ENCODE measurements at places on chromosomes 12 and 14.

DNA sequence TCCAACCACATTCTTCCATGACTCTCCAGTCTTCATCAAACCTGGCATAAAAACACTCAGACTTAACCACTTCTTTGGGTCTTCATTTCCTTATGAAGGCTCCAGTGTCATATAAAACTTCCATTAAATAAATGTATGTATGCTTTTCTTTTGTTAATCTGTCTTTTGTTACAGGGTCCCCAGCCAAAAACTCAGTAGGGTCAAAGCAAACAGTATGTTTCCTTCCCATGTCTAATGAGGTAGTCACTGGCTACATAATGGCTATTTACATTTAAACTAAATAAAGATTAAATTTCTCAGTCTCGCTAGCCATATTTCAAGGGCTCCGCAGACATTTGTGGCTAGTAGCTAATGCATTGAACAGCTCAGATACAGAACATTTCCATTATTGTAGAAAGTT lies 40.1 kb upstream of the STAB2 start:
- DNase-seq = no peak

- no peak for DNase-seq
Measured at GRCh38 chr12:63919756-63920155, 75.3 kb downstream of the SRGAP1 start.

DNA sequence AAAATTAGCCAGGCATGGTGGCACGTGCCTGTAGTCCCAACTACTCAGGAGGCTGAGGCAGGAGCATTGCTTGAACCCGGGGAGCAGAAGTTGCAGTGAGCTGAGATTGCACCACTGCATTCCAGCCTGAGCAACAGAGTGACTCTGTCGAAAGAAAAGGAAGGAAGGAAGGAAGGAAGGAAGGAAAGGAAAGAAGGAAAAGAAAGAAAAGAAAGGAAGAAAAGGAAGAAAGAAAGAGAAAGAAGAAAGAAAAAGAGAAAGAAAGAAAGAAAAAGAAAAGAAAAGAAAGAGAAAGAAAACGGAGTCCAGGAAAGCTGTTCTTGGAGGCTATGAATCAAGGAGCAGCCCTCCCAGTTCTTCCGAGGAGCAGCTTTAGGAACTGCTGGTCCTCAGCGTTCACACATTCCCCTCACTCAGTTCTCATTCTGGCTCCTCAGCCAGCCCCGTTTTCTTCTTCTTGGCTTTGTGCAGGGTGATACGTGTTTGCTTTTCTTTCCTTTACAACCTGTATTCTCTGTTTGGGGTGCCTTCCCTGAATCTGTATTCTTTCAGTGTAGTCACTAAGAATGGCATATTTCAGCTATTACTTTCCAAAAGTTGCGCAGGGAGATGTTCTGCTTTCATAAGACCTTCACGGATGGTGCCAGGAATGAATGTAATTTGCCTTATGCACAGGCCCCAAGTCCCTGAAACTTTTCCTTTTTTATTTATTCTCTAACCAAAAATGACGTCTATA lies 12.2 kb downstream of the FBXL14 start:
- DNase-seq = no peak

DNA sequence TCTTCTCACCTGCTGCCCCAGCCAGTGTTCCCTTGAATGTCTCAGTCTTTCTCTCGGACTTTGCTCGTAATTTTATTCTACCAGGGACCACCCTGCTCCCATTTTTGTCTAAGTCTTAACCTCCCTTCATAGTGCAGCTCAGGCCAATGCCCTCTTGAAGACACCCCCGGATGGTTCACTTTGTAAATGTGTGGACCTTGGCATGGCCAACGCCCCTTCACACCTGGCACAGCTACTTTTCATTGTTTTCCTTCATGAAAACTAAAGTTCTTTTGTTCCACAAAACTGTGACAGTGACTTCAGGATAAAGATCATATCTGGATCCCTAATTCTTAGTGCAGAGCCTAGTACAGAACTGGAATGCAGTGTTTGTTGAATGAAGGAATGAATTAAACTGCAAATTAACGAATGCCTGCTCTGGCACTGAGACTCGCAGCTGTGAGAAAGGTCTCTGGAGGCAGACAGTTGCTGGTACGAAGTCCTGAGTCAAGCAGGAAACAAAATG lies 3.5 kb upstream of the RNASE4 start:
- DNase-seq = no peak

- DNase-seq = no peak
Measured at GRCh38 chr14:67514650-67515385, 18.3 kb upstream of the PLEKHH1 start.

DNA sequence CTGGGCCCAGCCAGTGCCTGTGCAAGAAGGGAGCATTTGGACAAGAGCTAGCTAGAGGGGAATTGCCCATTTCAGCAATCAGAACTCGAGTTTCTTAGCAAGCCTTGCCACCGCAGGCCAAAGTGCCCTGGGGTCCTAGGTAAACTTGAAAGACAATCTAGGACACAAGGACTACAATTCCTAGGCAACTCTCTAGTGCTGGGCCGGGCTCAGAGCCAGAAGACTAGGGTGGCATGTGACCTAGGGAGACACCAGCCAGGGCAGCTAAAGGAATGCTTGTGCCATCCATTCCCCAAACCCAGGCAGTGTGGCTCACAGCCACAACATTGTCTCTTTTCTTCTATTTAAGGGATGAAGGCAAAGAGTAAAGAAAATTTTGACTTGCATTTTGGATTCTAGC lies 205.0 kb downstream of the BMP4 start:
- no peak for DNase-seq

DNA sequence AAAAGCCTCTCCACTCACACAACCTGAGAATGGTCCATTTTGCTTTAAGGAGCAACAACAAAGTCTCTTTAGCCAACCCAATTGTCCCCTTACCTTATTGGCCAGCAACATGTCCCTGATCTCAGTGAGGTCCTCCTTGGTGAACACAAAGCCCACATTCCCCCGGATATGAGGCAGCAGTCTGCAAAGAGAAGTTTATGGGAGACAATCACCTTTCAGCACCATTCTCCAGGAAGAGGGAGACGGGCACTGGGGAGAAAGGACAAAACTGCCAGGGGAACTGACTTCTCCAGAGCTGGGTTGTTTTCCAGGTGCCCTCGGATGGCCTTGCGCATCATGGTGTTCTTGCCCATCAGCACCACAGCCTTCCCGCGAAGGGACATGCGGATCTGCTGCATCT lies 1.9 kb downstream of the RPLP0 start:
- DNase-seq = no peak

DNA sequence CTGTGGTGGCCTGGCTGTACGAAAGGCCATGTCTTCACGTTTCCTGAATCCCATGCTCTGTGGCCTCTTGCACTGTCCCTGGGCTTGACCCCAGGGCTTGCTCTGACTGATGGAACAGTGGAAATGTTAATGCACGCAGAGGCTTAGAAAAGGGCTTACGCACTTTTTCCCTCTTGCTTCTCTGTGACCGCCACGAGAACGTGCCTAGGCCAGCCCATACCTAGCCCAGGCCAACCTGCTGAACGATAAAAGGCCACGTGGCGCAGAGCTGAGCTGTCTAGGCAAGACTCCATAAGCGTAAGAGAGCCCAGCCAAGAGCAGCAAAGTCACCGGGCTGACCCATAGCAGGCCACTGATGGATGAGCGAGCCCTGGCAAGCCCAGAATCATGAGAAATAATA lies 18.3 kb downstream of the TTC7B start:
- DNase-seq = no peak

GRCh38 chr12:47382305-47382704 lies 302.5 kb upstream of the AMIGO2 start:
- no peak for DNase-seq

- no peak for DNase-seq
Measured at GRCh38 chr14:48974994-48975393, 611.2 kb downstream of the RPS29 start.

- no peak for DNase-seq
Measured at GRCh38 chr14:62792578-62792977, 252.7 kb downstream of the KCNH5 start.

DNA sequence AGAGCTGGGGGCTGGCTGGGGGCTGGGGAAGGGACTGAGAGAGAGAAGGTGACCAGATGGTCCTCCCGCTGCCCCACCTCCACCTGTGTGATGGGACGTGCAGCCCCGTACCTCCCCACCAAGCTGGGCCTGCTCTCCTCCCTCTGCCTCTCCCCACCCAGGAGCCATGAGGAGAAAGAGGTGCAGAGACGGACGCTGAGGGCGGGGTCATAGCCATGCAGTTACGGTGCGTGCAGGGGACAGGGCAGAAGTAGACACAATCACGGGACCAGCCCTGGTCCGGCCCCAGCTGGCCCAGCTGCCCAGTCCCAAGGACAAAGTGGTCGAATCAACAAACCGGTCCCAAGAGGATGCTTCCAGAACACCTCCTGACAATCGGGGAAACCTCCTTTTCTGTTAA lies 33.2 kb downstream of the RFLNA start:
- no peak for DNase-seq

DNA sequence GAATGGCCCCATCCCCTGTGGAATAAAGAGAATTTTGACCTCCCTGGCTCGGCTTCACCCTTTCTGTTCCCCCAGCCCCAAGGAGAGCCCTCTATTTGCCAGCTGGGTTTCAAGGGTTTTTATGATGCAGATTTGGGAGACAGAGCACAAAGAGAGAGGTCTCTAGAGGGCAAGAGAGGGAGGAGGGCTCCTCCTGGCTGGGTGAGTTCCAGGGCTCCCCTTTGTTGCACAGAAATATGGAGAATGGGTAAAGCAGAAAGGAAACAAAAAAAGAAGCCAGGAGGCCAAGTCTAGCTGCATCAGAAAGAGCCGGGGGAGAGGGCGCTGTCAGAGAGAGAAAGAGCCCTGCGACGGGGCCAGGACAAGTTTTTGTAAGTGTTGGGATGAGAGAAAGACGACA lies 319.6 kb upstream of the RTL1 start:
- DNase-seq = no peak

All from stimulated activated CD8-positive, alpha-beta memory T cell treated with anti-CD3 and anti-CD28 coated beads, Interleukin-15, amount 100 ng/mL, for 24 hours (primary cell).